Pancreas (tissue), 10 donors: ENCODE measurements at places on chromosomes 1 and 21. TPM values are rescaled to one million over a fixed set of nuclear protein-coding genes. Genes with fewer than 3 reads are reported as not detected.

FAM72A gene
- total RNA-seq: 1.6 TPM

FMO1 gene
- total RNA-seq: 5.4 TPM

OR6K3 gene
- not detected for total RNA-seq

GJA9 gene
- total RNA-seq: not detected

IGSF3 gene
- 10.5 TPM for total RNA-seq

SLC45A1 gene
- 0.37 TPM for total RNA-seq

LRRC3 gene
- 0.67 TPM for total RNA-seq

SPATC1L gene
- 3.4 TPM for total RNA-seq

KLF17 gene
- total RNA-seq: not detected

NPHS2 gene
- not detected for total RNA-seq

STYXL2 gene
- total RNA-seq: 0.37 TPM

GRCh38 chr1:66265796-66266195, 268.2 kb upstream of the SGIP1 start:
- no peak for DNase-seq

DNA sequence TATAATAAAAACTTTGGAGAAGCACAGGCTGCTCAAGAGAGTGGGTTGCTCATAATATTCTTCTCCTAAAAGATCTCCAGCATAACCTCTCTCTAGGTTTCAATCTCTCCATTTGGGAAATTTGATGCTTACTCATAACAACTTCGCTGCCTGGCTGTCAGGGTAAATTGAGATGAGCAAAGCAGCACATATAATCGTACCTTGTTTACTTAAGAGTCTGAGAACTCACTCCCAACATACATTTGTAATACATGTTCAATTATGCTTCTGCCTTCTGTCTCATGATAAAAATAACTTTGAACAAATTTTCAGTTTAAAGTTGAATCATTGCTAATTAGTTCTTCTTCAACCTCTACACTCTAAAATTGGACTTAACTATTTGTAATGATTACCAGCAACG, 68.9 kb downstream of the DUSP10 start:
- no peak for DNase-seq

- no peak for DNase-seq
These were observed 23.8 kb downstream of the KCNA2 start for GRCh38 chr1:110582378-110582777.

DNA sequence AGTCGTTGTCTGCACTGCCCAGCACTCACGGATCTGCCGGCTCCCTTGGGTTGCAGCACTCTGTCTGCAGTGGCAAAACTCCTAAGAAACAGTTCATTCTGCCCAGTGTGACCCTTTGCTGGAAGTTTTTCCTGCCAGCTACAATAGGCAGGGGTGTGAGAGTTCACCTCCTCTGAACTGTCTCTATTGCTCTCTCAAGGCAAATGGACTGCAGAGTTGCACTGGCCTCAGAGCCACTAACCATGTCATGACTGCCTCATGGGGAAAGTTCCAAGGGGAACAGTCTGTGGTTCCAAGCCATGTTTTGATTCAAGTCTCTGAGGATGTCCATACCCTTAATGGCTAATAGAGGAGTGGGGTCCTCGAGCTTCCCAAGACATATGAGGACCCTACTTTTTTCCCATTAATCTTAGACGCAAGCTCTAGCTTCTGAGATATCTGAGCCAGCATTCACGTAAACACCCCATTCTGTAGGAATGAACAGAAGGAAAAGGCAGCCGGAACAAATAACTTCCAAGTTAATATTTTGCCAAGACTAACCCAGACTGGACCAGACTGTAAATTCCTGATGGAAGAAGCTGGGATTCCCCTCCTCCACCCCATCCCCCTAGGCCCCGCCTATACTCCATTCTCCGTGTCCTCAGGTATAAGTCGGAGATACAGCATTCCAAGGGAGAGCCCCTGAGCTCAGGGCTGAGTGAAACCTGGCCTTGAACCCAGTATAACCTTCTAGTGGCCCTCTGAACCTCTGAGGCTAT, 93.8 kb upstream of the AKT3 start:
- DNase-seq: no peak

DNA sequence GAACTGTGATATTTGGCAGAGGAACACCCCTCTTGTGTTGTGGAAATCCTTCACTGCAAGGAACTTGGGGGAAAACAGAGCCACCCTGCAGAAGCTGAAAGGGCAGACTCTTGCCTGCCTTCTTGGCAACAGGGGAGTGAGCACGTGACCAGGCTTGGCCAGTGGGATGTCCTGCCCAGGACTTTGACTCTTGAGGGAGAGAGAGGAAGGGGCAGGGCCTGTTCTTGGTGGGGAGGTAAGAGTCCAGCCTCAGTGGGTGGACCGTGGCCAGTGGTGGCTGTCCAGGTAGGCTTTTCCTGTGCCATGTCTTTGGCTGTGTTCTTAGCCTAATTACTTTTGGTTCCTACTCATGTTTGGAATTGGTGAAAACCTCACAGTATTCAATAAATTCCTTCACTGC, 8.6 kb upstream of the AK2 start:
- no peak for DNase-seq

DNA sequence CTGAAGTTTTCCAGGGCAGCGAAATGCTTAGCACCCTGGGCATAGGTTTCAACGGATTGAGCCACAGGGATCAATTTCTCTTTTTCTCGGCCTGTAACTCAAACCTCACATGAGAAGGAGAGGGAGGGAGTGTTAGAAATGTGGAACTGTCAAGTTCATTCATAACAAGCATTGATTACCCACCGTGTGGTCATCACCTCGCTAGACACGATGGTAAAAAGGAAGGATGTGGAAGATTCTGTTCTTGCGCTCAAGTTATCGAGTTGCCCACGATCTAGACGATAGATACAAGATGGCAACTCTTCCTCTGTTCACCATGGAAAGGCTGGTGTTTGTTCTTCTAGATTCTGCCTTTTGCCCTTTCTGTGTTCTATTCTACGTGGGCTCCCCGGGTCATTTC, 4.0 kb upstream of the RCAN3 start:
- no peak for DNase-seq

GRCh38 chr1:116325922-116326321, 47.1 kb upstream of the ATP1A1 start:
- no peak for DNase-seq

DNA sequence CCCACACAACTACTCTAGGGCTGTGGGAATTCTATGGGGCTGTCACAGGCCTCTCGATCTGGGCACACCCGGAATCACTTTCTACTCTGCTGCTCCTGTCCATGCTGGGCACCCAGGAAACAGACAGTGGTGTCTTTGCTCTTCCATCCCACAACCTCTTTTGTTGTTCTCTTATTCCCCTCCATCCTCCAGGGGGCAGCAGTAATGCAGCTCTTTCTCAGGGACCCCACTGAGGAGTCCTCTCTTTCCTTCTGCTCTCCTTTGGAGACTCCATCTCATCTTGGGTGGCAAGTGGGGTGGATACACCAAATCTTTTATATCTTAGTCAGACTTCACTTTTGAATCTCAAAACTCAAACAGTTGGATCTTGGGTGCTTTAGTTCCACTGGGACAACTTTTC, 206.3 kb downstream of the HS2ST1 start:
- DNase-seq: no peak

- DNase-seq: no peak
These were observed 52.1 kb upstream of the CSF3R start for GRCh38 chr1:36534711-36535412.

GRCh38 chr1:109391626-109392025, 6.1 kb downstream of the SORT1 start:
- no peak for DNase-seq

GRCh38 chr1:236736761-236737160, 50.5 kb downstream of the ACTN2 start:
- DNase-seq: no peak

- DNase-seq: no peak
These were observed 296.8 kb downstream of the TPR start for GRCh38 chr1:186078245-186078644.

GRCh38 chr1:230550428-230550827, 91.9 kb upstream of the COG2 start:
- no peak for DNase-seq

GRCh38 chr1:158457246-158457645, 4.4 kb upstream of the OR10K1 start:
- no peak for DNase-seq

DNA sequence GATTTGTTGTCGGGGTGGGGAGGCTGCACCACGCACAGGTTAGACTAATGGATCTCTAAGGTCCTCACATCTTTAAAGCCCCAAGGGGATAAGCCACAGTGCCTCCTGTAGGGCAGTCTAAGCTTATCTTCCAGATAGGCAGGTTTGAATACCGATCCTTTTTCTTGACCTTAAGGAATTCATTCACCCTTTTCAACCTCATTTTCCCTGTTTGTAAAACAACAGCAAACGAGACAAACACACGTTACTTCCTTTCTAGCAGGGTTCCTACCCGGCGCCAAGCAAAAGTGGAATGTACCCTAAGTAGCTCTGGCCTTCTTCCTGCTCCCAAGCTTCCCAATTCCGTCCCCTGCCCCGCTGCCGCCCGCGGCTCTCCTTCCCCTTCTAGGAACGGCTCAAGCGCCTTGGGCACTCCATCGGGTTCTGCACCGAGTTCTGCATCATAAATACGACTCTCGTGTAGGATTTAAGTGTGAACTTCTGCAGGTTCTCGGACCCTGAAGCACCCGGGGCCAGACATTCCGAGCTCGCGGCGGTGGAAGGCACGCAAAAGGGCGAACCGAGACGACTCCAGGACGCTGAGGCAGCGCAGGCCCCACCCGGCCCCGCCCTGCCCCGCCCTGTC, 548 bp upstream of the CDC20 start:
- no peak for DNase-seq

GRCh38 chr1:17053086-17053684, 647 bp downstream of the SDHB start:
- no peak for DNase-seq

DNA sequence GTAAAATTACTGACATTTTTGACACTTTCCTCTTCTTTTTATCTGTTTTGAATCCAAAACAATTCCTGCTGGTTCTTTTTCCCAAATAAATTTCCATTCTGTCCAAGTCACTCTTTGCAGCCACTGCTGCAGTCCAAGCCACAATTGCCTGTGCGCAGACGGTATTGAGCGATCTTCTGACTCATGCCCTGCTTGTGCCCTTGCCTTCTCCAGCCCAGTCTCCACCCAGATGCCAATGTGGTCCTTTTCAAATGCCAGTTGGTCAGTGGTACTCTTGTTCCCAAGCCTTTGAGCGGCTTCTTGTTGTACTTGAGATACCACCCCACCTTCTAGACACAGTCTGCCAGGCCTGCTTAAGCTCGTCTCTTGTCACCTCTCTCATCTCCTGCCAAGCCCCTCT, 78.9 kb downstream of the CAMTA1 start:
- no peak for DNase-seq

DNA sequence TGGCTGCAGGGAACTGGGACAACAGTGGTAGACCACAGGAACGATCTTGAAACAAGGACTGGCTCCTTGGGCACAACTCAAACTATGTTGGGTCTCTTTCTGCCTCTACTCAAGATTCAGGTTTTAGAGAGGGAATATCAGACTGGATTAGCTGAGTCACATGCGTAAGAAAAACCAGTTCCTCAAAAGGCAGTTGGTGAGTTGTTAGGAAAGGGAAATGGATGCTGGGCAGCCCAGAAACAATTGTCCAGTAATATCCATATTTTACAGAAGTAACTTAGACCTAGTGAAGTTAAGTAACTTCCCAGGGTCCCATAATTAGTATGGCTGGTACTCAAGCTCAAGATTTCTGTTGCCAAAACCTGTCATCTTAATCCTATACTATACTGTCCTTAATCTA, 27.0 kb upstream of the TMEM39B start:
- no peak for DNase-seq

GRCh38 chr1:8974551-8974950, 28.9 kb downstream of the CA6 start:
- no peak for DNase-seq

GRCh38 chr1:112878321-112878720, 77.7 kb downstream of the SLC16A1 start:
- no peak for DNase-seq

GRCh38 chr1:19768353-19769210, 31.1 kb downstream of the TMCO4 start:
- no peak for DNase-seq

- DNase-seq: peak; percentile 41
These were observed 22.1 kb downstream of the PTPRU start for GRCh38 chr1:29258189-29258975.

DNA sequence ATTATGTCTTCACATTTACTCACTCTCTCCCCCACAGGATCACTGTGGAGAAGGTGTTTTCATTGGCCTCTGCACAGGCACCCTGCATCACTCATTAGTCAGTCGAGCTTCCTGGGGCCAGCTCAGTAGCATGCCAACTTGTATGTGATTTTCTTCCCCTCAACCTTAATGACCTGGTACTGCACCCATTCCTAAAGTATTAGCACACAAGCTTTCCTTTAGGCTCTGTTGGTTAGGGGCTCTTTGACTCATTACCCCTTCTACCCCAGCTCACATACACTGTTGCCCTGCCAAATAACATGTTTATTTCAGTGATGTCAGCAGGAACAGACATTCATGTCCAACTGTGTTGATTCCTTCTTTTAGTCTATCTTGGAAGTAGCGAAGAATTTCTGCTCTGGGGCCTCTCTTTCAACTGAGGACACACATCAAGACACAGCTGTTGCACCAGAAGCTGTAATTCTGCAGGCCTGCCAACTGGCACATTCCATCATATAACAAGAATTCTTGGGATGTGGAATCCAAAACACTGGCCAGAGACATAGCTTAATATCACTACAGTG, 603.5 kb upstream of the ADAMTS5 start:
- DNase-seq: no peak

GRCh38 chr1:117812869-117813511, 116.4 kb downstream of the GDAP2 start:
- DNase-seq: no peak

- DNase-seq: peak; percentile 73
These were observed at the start of gene LRRC7 for GRCh38 chr1:69567652-69568420. LRRC7 (plus strand) TSS chr1:69567922; CDS start chr1:69568640, 718 bp downstream.

- no peak for DNase-seq
These were observed 619 bp upstream of the ZBTB8B start for GRCh38 chr1:32464191-32464715.

- no peak for DNase-seq
These were observed 19.6 kb upstream of the CLCA4 start for GRCh38 chr1:86527306-86527705.

DNA sequence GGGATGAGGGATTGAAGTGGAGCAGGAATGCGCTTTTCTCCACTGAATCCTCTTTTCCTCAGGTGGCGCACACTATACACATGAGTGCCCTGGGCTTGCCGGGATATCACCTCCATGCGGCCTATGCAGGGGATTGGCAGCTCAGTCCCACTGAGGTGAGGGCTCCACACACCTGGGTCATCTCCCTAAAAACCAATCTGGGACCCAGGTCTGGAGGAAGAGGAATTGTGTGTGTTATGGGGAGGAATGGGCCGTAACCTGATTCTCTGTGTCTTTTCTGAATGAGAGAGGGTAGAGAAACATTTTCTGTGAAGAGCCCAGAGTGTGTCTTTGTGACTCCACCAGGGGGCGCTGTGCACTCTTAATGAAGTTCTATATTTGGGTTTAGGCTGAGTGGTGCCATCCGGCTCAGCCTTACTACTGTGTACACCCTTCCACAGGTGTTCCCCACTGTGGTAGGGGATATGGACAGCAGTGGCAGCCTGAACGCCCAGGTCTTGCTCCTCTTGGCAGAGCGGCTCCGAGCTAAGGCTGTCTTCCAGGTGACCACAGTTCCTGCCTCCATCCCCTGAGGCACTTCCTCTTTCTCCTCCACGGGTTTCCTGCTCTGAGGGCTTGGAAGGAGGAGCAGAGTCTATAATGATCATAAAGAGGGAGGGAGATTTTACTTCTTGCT, 1.5 kb downstream of the TOMM40L start:
- DNase-seq: peak; percentile 89
